ENCODE measurements at places on chromosomes 6 and 20.

- DNase-seq = no peak
Observed at GRCh38 chr6:46118157-46118556, 11.6 kb upstream of the ENPP4 start.

GRCh38 chr20:41425180-41425884, 58.7 kb upstream of the EMILIN3 start:
- peak; percentile 94 for DNase-seq

GRCh38 chr6:89023591-89024441, 56.7 kb upstream of the PNRC1 start:
- peak; percentile 31 for DNase-seq

DNA sequence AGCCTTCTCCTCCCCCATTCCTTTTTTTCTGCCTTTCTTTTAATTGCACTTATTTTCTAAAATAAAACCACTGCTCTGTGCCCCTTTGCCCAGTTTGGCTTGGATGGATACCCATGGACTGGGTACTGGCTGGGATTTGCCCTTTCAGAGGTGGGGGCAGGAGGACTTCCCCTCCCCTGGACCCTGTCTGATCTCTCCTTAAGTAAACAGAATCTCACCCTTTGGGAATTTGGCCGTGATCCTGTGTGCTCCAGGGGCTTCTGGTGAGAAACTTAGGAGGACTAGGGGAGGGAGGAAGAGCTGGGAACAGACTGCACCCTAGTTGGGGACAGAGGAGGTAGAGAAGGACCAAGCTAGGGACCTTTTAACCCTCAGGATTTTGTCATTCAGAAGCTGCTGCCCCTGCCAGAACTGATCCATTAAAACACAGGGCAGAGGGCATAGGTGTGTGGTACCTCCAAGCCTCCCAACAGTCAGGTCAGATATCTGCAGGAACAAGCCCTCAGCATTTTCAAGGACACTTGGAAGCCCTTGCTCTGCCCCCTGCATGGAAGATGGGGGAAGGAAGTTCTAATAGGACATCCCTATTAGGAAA, 7.3 kb downstream of the FOXP4 start:
- no peak for DNase-seq

DNA sequence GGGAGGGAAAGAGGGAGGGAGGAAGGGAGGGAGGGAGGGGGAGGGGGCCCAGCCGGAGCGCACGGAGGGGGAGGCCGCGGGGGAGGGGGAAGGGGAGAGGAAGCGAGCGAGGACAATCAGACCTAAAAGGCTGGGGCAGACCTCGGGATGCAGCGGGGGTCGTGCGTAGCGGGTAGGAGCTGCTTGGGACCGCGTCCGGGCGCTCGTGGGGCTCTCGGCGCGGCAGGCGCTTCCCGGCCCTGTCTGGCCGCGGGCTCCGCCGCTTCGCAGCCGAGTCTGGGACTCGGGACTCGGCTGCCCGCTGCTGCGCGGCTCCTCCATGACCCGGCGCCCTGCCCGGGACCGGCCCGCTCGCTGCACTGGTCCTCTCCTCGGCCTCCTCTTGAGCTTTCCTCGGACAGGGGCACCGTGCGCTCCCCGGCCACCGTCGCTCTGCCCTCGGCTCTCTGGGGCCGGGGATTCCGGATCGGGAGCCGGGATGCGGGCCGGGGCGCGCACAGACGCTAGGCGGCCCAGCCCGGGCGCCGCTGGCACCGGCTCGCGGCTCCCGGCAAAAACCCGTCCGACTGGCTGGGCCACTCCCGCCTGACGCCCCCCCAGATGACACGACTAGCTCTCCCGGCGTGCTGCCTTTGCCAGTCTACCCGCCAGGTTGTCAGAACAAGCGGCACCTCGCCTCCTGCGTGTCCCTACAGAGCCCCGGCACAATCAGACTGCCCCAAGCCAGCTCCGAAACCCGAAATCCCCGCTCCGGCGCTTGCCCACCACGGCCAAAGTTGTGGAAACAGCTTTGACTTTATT, 2.2 kb downstream of the TFAP2A start:
- DNase-seq = peak; percentile 68

- DNase-seq = peak; percentile 79
Observed at GRCh38 chr6:63764318-63764916, 128.8 kb downstream of the PHF3 start.

GRCh38 chr6:25278261-25278913, 787 bp upstream of the CARMIL1 start:
- DNase-seq = no peak
